RCC 7860 (cell line): ENCODE measurements at places on chromosomes 7 and 10.

- no peak for DNase-seq
These were observed 393.8 kb downstream of the EXOC4 start for GRCh38 chr7:133646472-133647315.

GRCh38 chr10:97408496-97408992, 7.4 kb upstream of the RRP12 start:
- no peak for DNase-seq

GRCh38 chr7:55774327-55775050, 88.1 kb downstream of the SEPTIN14 start:
- DNase-seq = no peak

- peak; percentile 84 for DNase-seq
These were observed 565.5 kb upstream of the IGFBP3 start for GRCh38 chr7:46486256-46487206.

GRCh38 chr7:1511444-1512422, 7.5 kb upstream of the INTS1 start:
- no peak for DNase-seq

GRCh38 chr7:151542606-151543130, 23.0 kb upstream of the RHEB start:
- no peak for DNase-seq

DNA sequence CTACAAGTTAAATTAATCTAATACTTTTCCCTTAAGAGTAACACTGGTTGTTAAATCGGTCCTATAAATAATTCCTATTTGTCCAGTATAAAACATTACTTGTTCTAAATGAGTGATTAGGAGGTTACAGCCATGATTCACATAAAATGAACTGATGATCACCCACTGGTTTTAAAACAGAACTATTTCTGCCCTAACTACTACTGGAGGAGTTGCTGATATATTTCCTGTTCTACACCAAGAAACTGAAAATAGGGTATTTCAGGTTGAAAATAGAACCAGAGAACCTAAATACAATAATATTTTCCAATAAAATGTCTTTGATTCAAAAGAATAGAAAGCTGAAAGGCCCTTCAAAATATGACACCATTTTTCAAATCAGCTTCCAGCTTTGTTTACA, 30.9 kb downstream of the DNAJC1 start:
- DNase-seq = no peak

DNA sequence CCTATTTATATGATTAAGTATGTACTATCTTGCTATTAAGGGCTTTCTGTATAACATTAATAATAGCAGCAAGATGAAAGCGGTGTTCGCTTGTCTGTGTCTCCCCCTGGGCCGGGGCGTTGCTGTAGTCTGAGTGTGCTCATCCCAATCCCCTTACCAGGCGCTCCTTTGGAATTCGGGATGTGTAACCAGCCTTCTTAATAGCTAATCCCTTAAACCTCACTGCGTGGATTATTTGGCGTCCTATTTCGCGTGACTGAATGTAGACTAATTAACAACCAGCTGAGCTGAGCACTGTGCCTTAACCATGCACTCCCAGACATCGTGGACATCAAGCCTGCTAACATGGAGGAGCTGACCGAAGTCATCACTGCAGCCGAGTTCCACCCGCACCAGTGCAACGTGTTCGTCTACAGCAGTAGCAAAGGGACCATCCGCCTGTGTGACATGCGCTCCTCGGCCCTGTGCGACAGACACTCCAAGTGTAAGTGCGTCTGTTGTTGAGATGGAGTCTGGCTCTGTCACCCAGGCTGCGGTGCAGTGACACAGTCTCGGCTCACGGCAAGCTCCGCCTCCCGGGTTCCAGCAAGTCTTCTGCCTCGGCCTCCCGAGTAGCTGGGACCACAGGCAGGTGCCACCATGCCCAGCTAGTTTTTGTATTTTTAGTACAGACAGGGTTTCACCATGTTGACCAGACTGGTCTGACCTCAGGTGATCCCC, 36.6 kb downstream of the BNIP3 start:
- DNase-seq = no peak

DNA sequence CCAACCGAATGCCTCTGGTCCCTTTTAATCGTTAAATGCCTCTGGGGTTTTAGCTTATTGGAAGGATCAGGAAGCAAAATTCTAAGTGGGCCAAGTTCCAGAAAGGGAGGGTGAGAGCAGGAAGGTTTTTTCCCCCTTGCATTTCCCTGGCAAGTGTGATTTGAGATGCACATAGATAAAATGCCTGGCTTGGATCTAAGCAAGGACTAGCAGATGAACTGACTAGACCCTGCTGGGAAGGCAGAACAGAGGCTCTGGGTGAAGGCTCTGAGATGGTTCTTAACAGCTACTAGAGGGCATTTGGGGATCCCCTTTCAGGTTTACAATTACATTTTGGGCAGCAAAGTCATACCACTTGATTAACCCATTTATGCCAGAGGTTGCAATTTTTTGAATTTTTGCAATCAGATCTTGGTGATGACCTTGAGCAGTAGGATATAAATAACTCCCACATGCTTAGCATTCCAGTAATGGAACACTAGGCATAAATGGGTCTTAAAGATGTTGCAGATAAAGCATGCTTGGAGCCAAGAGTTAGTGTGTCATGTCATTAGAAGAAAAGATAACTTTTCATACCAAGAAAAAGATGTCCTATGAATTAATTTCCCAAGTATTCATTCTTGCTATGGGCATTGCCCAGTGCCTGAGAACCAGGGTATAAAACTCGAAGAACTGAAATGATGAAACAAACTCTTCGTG, 205.9 kb downstream of the SEC23IP start:
- no peak for DNase-seq

DNA sequence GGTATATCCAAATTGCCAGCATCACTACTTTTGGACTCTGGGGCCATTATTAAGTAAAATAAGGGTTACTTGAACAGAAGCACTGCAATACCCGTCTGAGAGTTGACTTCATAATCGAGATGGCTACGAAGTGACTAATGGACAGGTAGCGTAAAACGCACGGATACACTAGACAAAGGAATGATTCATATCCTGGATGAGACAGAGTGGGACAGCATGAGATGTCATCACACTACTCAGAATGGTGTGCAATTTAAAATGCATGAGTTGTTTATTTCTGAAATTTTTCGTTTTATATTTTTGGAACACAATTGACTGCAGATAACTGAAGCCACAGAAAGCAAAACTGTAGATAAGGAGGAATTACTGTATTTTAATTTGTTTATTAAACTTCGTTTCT, 421.5 kb upstream of the LRGUK start:
- peak; percentile 93 for DNase-seq

DNA sequence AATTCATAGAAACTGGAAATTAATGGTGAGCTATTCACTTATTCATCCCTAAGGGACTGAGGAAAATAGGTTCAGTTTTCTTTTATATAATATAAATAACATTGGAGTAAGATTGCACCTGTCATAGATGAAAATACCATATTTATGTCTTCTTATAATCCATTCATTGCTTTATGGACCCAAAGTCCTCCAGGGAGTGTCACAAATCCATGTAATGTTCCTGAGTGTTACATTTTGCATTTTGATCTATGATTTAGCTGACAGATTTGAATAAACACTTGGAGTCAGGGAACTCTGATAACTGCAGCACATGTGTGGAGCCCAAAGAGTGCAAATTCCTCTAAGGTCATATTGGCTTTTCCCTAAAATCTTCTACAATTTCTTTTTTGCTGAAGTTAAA, 484.3 kb downstream of the MDFIC start:
- no peak for DNase-seq

GRCh38 chr10:91672021-91672608, 39.2 kb upstream of the PPP1R3C start:
- DNase-seq = peak; percentile 62

DNA sequence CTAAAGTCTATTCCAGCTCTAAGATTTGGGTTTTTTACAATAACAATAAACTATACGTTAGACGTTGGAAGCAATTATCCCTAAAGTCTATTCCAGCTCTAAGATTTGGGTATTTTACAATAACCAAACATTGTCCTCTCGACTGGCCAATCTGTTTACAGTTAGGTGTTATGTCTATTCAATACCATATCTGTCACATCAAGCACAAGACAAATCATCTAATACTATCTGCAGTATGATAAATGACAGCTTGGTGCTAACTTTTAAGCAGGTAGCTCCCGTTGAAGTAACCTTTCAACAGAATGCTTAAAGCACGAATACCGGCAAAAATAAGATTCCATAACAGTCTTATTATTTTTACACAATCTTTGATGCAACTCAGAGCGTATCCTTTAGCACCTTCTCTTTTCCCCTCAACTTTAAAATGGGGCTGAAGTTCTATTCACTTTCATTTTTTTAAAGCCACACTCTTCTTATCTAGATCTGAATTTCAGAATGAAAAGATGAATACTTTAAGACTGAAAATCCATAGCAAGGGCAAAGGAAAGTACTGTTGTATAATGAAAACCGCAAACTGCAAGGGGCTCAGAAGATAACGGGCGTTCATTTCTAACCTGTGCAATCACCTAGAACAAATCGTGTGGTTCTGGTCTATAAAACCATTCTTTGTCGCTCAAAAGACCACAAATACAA, 925 bp downstream of the H2AZ2 start:
- no peak for DNase-seq

DNA sequence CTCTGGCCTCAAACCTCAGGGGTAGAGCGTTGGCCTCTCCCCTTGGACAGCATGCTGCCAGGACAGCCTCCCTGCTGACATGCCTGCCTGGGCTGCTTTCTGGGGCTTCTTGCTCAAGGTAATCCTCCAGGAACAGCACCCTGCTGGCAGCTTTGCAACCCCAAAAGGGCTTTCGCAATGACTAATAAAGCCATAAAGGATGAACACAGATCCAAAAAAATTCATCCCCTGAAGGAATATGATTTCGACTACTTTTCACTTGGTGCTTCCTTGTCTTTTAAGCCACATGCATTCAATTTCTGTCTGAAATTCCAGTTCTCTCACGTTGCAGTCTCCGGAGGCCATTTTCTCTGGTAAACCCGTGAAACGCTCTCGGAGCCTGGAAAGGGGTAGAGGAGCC, 15.1 kb upstream of the SH3PXD2A start:
- DNase-seq = no peak

DNA sequence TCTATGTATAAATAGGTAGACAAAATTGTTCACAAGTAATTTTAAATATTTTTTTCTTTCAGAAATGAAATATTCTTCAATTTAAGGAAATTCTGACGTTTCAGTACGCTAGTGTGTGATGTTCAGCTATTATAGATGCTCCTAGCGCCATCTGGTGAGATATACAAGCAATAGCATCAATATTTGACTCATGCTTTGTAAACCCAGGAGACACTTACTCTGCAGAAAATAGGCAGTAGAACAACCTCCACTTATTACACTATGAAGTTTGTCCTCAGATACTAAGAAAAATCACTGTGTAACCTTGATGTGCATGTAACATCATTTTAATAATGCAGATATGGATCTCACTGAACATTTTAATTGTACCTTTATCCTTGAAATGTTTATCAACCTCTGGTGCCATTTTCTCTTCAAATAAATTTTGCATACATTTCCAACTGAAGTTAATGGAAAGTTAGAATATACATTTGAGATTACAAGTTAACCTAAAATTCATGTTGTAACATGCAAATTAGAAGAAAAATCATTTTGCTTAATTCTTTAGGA, 151.5 kb upstream of the FAM3C start:
- DNase-seq = peak; percentile 70

DNA sequence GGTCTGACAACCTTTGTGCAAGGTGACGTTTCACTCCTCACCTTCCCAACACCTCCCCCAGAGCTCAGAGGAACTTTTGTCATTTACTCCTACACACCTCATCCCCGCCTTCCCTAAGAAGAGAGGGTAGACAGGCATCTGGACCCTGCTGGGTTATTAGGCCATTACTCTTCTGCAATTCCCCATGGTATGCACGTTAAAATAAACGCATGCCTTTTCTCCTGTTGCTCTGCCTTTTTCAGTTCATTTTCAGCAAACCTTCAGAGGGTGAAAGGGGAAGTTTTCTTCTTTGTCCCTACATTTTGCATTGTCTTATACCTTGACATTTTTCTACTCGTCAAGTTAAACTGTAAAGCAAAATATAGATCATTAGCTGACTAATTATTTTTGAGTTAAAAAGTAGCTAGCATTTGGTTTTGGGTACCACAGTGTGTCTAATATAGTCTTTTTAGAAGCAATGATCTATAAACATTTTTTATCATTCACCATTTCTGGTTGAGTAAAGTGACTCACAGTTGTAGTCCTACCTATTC, 10.5 kb upstream of the EDRF1 start:
- DNase-seq = no peak
